ENCODE measurements at places on chromosomes 5 and 9.

GRCh38 chr5:132474881-132475496 is 15.6 kb downstream of the IRF1 start:
- no peak for DNase-seq

DNA sequence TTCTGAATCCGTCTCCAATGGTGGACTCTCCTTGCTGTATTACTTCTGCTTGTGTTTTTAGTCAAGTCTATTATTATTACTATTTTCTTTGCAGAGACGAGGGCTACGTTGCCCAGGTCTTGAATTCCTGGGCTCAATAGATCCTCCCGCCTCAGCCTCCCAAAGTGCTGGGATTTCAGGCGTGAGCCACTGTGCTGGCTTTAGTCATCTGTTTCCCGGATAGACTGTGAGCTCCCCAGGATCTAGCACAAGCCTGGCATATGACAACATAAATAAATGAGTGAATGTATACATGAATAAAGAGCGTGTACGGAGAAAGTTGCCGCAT is 439 bp upstream of the DDX46 start:
- DNase-seq, result no peak

DNA sequence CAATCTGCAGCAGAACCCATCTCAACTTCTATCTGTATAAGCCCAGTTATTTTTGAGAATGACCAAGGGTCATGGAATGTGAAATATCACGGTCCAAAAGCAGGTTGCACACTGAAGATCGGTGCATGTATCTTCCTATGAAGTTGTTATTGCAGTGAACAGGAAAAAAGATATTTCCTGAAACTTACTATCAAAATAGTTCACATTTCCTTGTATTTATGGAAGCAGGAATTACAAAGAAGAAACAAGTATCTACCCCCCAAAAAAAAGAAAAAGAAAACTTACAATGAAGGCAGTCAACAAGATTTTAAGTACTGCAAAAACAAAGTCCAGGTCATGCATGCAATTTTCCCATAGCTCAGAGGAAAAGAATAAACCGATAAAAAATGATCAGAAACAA is 70.0 kb downstream of the MPDZ start:
- DNase-seq, result no peak

DNA sequence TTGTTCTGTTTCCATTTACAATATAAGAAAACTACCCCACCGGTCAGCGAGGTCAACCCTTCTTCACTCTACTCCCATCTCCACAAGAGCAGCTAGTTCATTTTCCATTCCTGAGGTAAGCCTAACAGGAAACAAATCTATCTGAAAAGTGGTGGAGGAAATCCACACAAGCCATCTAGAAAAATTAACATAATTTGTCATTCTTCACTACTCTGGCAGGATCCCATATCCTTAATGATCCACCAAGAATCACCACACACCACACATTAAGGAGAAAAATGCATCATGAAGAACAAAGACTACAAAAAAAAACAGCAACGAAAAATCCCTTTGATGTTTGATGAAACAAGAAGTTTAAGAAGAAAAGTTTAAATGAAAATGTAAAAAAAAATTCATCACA is 1771.0 kb downstream of the EFNA5 start:
- no peak for DNase-seq

DNA sequence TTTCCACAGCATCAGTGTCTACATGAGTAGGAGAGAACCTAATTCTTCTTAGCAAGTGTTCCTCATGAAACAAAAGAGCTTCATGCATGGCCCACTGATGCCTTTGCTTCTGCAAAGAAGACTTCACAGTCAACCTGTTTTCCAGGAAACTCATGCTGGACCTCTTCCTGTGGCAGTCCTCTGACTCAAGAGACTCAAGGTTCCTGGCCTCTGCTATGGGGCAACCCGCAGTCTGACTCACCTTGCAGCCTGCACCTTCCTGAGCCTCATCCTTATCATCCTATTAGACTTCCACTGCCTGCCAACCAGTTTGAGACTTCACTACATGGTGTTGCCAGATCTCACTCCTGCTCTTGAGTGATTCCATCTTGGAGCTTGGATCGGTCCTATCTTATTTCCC is 17.6 kb upstream of the AGGF1 start:
- DNase-seq, result no peak

DNA sequence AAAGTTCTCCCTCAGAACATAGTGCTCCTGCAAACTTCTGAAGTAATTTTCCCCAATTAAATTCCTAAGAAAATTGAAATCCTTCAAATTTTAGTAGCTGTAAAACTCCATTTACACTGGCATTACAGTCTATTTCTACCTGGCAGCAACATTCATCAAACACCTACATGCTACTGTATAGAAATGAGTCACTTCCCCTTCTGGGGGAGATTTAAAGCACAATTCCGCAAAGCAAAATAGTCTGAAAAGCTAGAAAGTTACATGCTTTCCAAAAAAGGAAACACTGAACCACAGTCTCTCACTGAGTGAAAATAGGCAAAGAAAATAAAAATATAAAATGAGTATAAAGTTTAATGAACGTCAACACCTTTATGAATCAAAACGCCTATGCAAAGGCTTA is 43.3 kb downstream of the MCTP1 start:
- no peak for DNase-seq

DNA sequence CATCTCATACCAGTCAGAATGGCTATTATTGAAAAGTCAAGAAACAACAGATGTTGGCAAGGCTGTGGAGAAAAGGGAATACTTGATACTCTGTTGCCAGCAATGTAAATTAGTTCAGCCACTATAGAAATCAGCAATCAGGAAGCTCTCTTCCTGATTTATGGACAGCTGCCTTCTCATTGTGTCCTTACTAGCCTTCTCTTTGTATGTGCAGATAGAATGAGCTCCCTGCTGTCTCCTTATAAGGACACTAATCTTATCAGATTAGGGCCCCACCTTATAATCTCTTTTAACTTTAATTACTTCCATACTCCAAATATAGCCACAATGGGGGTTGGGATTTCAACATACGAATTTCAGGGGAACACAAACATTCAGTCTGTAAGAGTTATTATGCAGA is 38.0 kb downstream of the KCNV2 start:
- no peak for DNase-seq

- DNase-seq, result no peak
Measured at GRCh38 chr9:134364391-134365114, 38.3 kb downstream of the RXRA start.

- DNase-seq, result no peak
Measured at GRCh38 chr5:2186472-2187015, 303.8 kb upstream of the IRX4 start.

DNA sequence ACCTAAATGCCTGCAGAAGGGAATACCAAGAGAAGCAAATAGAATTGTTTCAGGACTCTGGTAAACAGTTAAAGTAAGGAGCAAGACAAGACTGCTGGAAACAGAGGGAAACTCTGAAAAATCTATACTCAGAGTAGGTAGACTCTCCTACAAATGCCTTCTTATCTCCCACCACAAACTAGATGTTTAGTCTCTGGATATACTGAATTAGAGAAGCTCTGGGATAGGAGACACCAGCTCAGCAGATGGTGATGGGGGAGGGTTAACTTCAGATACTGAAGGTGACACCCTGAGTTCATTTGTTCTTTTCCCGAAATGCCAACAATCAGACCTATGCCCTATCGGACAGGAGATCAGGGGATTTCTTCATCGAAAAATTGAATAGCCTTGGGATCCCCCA is 54.1 kb upstream of the CHD1 start:
- DNase-seq, result no peak

DNA sequence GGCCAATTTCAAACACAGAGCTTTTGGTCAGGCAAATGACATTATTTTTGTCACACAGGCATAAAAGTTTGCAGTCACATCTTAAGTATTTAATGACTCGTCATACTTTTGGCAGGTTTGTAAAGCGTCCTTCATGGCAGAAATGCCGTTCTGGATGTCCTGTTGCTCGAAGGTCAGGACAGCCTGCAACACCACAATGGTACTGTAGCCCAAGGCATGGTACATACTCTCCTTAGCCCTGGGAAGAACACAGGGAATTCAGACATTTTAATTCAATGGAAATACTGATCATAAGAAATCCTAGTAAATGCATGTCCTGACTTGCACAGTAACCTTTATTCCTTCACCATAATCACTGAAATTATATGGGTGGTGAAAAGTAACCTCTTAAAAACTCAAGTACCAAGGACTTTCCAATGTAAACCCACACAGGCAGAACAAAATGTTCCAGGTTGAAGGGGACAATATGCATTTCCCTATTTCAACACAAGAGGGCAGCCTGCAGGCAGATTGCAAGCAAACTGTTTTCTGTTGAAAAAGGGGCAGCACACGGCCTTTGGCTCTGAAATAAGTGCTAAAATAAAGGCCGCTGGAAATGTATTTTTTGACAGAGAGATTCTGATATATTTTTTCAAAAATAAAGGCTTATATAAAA is 95.7 kb downstream of the TTC39B start:
- DNase-seq, result peak; percentile 94

DNA sequence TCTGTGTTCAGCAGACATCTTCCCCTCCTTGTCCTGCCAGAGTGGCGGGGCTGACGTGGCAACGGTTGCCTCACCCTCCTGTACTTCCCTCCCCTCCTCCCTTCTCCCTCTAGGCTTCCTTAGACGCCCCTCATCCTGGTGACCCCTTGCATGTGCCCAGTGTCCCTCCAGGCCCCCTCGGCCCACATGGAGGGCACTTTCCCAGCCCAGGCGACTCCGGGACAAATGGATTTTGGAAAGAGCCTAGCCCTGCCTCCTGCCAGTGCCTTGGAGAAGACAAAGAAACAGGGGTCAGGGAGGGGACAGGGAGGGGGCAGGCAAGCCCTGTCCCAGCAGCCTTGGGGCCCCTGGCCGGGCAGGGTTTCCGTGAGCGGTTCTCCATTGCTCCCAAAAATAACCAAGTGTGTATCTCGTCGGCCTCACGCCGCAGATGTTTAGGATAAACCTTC is 38.3 kb upstream of the NEURL1B start:
- no peak for DNase-seq

- DNase-seq, result no peak
Measured at GRCh38 chr9:127876026-127876763, 1.3 kb downstream of the AK1 start.

DNA sequence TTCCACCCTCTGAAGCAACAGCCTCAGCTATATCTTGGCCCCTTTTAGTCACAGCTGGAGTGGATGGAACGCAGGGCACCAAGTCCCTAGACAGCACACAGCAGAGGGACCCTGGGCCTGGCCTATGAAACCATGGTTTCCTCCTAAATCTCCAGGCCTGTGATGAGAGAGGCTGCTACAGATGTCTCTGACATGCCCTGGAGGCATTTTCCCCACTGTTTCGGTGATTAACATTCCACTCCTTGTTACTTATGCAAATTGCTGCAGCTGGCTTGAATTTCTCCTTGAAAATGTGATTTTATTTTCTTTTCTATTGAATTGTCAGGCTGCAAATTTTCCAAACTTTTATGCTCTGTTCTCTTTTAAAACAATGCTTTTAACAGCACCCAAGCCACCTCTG is 384.8 kb downstream of the PRR16 start:
- DNase-seq, result no peak

GRCh38 chr5:67156976-67157583 is 39.5 kb downstream of the CD180 start:
- DNase-seq, result peak; percentile 2

All from NCI-H526 (cell line).